ENCODE measurements at places on chromosomes 1 and 21. TPM values are rescaled to one million over a fixed set of nuclear protein-coding genes. Genes with fewer than 3 reads are reported as not detected.

The PCSK9 gene
- total RNA-seq = 0.06 TPM

The ELAPOR1 gene
- not detected for total RNA-seq

The RPE65 gene
- not detected for total RNA-seq

The C1orf141 gene
- total RNA-seq = not detected

The MROH9 gene
- not detected for total RNA-seq

The CTSS gene
- total RNA-seq = not detected

The MMEL1 gene
- total RNA-seq = not detected

The FNDC7 gene
- not detected for total RNA-seq

The PTPN14 gene
- total RNA-seq = 8.9 TPM

The C1orf116 gene
- not detected for total RNA-seq

The SNIP1 gene
- total RNA-seq = 9.0 TPM

The MPL gene
- total RNA-seq = not detected

The CFAP74 gene
- not detected for total RNA-seq

The NBPF6 gene
- total RNA-seq = not detected

The CELA2B gene
- not detected for total RNA-seq

The TAL1 gene
- not detected for total RNA-seq

The TNFSF4 gene
- total RNA-seq = 0.51 TPM

The ATP1A4 gene
- total RNA-seq = not detected

The DOP1B gene
- 4.0 TPM for total RNA-seq

The NUCKS1 gene
- 142 TPM for total RNA-seq

The NPL gene
- not detected for total RNA-seq

The C4BPA gene
- total RNA-seq = not detected

The TSSK3 gene
- total RNA-seq = 0.20 TPM

The ATP6V1G3 gene
- not detected for total RNA-seq

The RHD gene
- not detected for total RNA-seq

The ZYG11A gene
- 8.6 TPM for total RNA-seq

The GAS5 gene
- 490 TPM for total RNA-seq

The LCE1D gene
- total RNA-seq = not detected

The PGLYRP3 gene
- total RNA-seq = not detected

The RLF gene
- total RNA-seq = 9.4 TPM

The WNT9A gene
- total RNA-seq = 1.2 TPM

The RCOR3 gene
- total RNA-seq = 8.1 TPM

The TFF2 gene
- total RNA-seq = not detected

The SPRR4 gene
- not detected for total RNA-seq

The LCE2A gene
- total RNA-seq = not detected

The TRIM45 gene
- 6.0 TPM for total RNA-seq

The ANGPTL3 gene
- not detected for total RNA-seq

The NID1 gene
- 27.2 TPM for total RNA-seq

The CCDC185 gene
- not detected for total RNA-seq

The TDRD5 gene
- total RNA-seq = not detected

The FOXO6 gene
- total RNA-seq = 1.5 TPM

The NBPF11 gene
- total RNA-seq = 2.9 TPM

The SPRR2G gene
- total RNA-seq = not detected

The ZNF648 gene
- not detected for total RNA-seq

The TMEM240 gene
- total RNA-seq = 1.1 TPM

The SLC44A5 gene
- total RNA-seq = not detected

The ASAP3 gene
- 49.3 TPM for total RNA-seq

The CD1C gene
- total RNA-seq = not detected

The BSND gene
- not detected for total RNA-seq

The TMIGD3 gene
- not detected for total RNA-seq

The SPATA45 gene
- not detected for total RNA-seq

The RIIAD1 gene
- not detected for total RNA-seq

The PLA2G4A gene
- not detected for total RNA-seq
